Naive thymus-derived CD8-positive, alpha-beta T cell (primary cell): ENCODE measurements at places on chromosomes 6 and 20. TPM values are rescaled to one million over a fixed set of nuclear protein-coding genes. Genes with fewer than 3 reads are reported as not detected.

The PGC gene
- not detected for total RNA-seq

The HSPA12B gene
- not detected for total RNA-seq

The VWA7 gene
- 0.52 TPM for total RNA-seq

The E2F1 gene
- 1.3 TPM for total RNA-seq

The ANKEF1 gene
- 7.1 TPM for total RNA-seq

The FERMT1 gene
- total RNA-seq = not detected

The PARD6B gene
- 12.0 TPM for total RNA-seq

DNA sequence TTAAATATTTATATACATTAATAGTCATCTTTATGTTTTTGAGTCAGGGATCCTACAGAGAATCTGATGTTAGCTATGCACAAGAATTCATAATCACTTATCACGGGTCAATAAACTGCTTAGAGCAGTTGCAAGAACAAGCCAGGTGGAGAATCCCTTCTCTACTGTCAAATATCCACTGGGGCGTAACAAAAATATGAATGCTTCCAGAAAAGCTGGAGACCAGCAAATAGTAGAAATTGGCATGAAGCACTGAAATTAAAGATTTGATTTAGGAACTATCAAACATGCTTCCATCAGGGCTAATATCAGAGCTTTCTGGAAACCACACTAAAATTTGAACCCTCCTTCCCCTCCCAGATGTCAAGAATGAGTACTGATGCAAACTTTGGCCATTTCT, 37.3 kb downstream of the ADGRG6 start:
- no peak for DNase-seq

- DNase-seq = no peak
Measured at GRCh38 chr20:43832096-43832816, 82.4 kb upstream of the TOX2 start.

- no peak for DNase-seq
Measured at GRCh38 chr6:135226537-135226936, 45.4 kb downstream of the MYB start.

DNA sequence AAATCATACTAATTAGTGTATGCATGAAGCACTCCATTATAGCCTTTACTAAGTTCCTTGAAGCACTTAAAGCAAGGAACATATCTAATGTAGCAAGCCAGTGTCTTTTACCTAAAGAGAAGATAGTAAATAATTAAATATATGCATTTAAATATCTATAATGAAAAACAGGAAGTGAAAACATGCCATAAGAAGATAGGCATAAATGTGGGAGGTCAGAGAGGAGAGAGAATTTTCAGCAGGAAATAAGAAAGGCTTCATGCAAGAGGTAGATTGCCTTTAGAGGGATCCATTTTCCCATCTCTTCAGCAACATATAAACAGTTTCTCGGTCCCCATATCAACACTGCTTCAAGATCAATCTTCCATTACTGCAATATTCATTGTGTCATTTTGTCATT, 599.8 kb downstream of the FRK start:
- no peak for DNase-seq

DNA sequence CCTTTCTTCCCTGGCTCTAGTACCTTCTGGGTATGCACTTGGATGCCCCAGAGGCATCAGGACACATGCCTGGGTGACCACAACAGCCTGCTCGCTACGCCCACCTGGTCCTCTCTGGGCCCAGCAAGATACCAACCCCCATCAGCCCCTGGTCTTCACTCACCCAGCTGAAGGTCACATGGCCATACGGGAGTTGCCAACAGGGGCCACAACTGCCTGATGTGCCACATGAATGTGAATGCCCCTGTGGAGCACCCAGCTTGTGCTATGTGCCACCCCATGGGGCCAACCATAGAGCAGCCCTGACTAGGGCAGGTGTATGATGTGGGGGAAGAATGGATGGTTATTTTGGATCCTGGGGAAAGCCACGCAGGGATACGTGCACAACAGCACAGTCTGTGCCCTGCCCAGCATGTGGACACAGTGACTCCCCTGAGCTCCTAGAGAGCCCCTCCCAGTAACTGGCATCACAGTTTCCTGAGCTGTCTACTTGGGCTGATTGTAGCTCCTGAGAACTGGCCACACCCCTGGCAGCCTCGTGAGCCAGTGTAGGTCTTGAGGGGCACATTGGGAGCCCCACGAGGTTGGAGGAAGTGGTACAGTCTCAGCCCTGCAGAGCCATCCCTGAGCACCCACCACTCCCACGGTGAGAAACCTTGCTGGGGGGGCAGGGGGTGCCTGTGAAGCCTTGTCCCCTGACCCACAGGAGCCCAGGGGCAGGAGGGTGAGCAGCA, 10.5 kb upstream of the PCMTD2 start:
- DNase-seq = no peak

DNA sequence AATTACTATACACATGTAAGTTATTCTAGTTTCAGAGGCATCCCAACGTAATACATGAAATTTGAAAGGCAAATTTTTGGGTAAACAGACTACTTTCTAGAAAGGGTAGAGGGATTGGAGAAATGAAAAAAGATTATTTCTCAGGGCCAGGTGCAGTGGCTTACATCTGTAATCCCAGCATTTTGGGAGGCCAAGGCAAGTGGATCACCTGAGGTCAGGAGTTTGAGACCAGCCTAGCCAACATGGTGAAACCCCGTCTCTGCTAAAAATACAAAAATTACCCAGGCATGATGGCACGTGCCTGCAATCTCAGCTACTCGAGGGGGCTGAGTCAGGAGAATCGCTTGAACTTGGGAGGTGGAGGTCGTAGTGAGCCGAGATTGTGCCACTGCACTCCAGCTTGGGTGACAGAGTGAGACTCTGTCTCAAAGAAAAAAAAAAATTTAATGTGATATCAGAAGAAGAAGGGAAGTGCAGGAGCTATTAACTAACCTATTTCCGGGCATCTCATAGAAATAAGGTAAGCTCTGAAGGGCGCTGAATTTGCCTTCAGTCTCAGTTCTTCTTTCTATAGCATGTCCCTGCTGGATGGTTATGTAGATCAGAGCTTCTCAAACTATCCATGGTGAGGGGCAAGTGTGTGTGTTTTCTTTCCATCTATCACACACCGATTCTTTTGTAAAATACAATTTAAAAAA, 100.3 kb upstream of the MTHFD1L start:
- DNase-seq = no peak

GRCh38 chr6:135002974-135003703, 51.5 kb downstream of the HBS1L start:
- DNase-seq = no peak

DNA sequence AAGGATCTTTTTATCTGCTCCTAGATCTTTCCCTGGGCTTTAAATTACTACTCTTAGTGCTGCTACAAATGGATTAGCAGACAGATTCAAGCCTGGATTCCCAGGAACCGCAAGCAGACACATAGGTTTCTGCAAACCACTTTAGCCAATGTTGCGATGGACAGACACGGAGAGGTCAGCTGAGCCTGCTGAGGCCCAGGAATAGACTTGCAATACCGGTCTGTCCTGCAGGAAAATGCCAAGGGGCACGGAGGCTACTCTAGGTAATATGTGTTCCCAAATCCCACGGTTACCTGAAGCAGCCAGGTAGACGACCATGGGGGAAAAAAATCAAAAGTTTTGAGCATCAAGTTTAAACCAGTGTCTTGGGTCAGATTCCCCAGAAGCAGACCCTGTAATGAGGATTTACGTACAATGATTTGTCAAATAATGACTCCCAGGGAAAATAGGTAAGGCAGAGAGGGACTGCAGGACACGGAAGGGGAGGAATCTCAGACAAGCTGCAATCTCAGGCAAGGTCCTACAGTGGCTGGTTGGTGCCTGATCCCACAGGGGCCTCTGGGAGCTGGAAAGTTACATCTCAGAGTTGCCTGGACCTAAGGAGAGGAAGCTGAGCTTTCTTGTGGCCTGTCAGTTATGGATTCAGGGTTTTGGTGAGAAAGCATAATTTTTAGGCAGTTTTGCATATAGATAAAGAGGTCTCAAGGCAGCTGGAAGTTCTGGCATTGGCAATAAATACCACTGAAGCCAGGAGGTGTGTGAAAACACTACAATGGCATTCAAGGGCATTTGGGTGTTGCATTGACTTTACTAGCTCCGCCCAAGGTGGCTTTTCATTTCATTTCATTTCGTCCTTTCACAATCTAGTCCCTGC, 12.5 kb downstream of the OTOR start:
- DNase-seq = no peak

- no peak for DNase-seq
Measured at GRCh38 chr6:163836876-163837690, 422.6 kb downstream of the QKI start.

- DNase-seq = no peak
Measured at GRCh38 chr6:169536446-169537170, 165.2 kb downstream of the WDR27 start.

DNA sequence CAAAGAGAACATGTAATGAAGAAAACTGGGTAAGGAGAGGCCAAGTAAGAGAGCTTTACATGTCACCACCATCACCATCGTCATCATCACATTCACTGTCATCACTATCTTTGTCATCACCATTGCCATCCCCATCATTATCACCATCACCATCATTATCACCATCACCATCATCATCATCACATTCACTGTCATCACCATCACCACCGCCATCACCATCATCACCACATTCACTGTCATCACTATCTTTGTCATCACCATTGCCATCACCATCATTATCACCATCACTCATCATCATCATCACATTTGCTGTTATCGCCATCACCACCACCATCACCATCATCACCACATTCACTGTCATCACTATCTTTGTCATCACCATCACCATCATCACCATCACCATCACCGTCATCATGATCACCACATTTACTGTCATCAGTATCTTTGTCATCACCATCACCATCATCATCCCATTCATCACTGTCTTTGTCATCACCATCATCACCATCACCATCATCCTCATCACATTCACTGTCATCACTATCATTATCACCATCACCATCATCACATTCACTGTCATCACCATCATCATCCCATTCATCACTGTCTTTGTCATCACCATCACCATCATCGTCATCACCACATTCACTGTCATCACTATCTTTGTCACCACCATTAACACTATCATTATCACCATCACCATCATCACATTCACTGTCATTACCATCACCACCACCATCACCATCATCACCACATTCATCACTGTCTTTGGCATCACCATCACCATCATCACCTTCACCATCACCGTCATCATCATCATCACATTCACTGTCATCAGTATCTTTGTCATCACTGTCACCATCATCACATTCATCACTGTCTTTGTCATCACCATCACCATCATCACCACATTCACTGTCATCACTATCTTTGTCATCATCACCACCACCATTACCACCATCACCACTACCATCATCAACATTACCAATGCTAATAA, 172.3 kb downstream of the ERMARD start:
- DNase-seq = no peak

DNA sequence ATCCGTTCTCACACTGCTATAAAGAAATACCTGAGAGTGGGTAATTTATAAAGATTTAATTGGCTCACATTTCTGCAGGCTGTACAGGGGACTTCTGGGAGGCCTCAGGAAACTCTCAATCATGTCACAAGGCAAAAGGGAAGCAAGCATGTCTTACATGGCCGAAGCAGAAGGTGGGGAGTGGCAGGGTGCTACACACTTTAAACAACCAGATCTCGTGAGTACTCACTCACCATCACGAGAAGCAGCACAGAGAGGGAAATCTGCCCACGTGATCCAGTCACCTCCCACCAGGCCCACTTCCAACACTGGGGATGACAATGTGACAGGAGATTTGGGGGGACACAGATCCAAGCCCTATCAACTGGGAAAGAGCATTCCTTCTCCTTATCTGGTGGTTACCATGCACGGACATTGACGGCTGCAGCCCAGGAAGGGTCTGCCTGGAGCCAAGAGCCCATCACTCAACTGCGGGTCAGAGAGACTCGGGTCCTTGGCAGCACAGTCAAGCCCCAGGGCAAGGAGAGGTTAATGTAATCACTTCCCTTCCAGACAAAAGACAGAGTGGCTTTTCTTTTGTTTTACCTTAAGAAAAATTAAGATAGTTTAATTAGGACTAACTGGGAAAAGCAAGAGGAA, 112.3 kb upstream of the CST7 start:
- DNase-seq = no peak

DNA sequence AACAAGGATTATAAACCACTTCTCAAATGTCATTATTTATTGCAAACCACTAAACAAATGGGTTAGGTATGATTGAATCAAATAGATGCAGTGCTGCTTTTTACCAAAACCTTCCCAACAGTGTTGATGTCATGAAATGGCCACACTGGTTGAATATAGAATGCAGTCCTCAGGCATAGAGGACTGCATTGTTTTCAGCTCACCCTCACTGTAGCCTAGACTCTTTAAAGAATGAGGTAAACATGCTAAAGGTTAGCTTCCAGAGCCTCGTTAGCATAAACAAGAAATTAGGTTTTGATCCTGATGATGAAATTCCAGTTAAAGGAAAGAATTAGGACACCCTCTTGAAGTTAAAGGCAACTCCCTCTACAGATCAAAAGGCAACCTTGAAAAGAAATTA, 224.3 kb downstream of the ALDH8A1 start:
- no peak for DNase-seq

DNA sequence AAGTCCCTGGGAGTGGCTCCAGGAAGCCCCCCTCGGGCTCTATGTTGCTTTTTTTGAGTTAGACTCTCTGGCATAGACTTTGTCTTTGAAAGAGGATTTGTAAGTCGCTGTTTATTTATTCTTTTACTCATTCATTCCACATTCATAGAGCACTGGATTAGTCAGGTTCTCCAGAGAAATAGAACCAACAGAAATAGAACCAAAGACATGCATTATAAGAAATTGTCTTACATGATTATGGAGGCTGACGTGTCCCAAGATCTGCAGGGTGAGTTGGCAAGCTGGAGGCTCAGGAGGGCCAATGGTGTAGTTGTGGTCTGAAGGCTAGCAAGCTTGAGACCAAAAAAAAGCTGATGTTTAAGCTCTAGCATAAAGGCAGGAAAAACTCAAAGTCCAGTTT, 98.3 kb upstream of the CHD6 start:
- DNase-seq = no peak

DNA sequence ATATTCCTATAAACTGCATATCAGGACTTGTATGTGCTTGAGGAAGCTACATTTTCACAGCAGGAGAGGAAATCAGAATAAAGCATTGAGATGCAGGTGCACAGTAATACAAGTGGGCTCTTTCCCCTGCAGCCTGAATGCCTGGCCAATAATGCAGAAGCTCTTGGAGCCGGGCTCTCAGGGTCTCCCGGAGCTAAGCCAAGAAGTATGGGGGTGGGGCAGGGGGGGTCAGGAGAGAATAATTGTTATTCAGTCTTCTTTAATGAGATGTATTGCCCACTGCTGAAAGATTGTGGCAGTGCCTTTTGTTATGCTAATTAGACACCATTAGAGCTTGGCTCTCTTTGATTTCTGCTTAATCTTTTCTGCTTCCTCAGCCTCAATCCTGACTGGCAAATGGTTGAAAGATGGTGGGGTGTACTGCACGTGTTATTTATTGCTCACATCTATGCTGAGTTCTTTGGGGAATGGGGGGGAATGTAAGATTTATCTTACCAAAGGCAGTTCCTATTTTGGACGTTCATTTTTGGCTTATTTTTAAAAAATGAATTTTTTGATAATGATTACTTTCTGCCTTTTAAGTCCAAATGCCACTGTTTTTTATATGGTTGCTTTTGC, 407.6 kb upstream of the SOX4 start:
- DNase-seq = no peak

GRCh38 chr20:44015733-44016103, 101.1 kb downstream of the TOX2 start:
- DNase-seq = no peak
